ENCODE measurements at places on chromosomes 5 and 9.

- DNase-seq = no peak
Observed at GRCh38 chr5:11617080-11617479, 287.2 kb downstream of the CTNND2 start.

GRCh38 chr5:178176791-178177190 is 10.4 kb downstream of the GMCL2 start:
- no peak for DNase-seq

DNA sequence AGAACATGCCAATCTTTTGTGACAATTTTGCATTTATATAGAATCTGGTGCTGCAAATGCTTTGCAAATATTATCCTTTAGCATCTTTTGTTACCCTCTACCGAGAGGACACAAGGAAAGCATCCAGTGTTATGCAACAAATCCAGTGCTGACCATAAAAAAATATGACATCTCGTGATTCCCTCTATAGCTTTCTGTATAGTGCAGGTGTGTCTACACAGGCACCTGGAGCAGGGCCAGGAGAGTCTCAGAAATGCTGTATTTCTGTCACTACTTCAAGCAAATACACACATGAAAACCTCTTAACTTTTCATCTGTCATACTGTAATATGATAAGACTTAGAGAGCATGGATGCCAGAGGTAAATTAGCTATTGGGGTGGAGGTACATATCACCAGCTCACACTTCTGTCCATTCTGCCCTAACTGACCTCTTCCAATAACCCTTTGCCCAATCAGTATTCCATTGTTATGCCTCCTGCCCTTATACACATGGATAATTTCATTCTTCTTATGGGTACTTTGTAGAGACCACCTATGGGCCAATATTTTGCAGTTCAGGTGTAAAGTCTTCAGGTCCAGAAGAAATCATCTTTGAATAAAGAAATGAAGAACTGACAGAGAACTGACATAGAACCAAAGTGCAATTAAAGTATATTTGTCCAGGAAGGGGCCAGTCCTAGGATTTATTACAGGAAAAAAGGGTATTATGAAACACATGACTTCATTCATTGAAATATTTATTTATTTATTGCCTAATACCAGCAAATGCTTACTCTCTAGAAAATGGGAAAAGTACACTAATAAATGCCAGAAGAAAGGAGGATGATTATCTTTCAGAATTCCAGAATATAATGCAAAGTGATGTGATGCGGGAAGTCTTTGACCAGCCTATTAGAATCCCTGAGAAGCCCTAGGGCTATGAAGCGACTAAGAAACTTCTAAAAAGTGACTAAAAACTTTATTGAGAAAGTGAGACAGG is 106.5 kb downstream of the EPB41L4A start:
- no peak for DNase-seq

- DNase-seq = no peak
Observed at GRCh38 chr5:109656829-109657228, 32.9 kb upstream of the MAN2A1 start.

DNA sequence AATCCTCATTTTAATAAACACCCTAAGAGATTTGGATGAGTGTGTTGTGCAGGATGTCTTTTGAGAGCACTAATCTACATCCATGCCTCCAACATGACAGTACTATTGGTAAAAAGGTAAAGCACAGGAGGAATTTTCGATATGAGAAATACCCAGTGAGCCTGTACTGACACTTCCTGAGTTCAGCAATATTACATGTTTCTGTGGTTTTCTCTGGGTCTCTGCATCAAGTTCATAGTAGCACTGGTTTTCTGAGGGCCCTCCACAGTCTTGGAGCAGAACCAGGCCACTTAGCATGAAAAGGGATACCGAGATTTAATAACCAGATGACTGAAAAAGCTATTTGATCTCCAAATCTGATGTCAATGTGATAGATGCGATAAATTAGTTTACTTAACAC is 524.1 kb downstream of the TMEM38B start:
- DNase-seq = no peak

DNA sequence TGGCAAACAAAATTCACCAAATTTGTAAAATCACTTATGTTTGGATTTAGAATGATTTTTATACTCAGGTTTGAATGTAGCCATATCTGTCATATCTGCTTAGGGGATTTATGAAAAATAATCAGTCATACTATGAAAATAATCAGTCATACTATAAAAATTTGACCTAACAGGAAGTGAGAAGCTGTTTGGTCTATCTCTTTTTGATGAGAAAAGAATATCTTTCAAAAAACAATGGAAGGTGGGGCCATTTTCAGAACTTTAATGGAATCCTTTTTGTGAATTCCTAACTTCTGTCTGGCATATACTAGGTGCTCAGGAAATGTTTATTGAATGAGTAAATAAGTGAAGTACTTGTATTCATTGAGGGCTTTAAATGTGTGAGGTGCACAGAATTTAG is 70.1 kb downstream of the CWC27 start:
- DNase-seq = no peak

Data from stimulated activated CD4-positive, alpha-beta T cell treated with anti-CD3 and anti-CD28 coated beads, Interleukin-1b, Interleukin-23, amount 100 ng/mL, for 1 hour (primary cell).